Memory B cell (primary cell): ENCODE measurements at places on chromosomes 2 and 18.

- no peak for DNase-seq
- H3K4me3 ChIP-seq: no peak overlapping the region
- H3K4me1 ChIP-seq: no peaks in the 10 kb centered on the region
- H3K27me3 ChIP-seq: no peaks in the 10 kb centered on the region
Measured at GRCh38 chr2:140863713-140864112, 1267.1 kb downstream of the LRP1B start.

- H3K27ac ChIP-seq: no peak overlapping the region
- no peak for DNase-seq
- peaks cover 5% of the 10 kb centered on the region for H3K4me1 ChIP-seq
- H3K4me3 ChIP-seq: no peak overlapping the region
- H3K36me3 ChIP-seq: peaks cover 28% of the 10 kb centered on the region
- H3K27me3 ChIP-seq: no peaks in the 10 kb centered on the region
Measured at GRCh38 chr2:232236200-232236599, 142.4 kb upstream of the ALPP start.

DNA sequence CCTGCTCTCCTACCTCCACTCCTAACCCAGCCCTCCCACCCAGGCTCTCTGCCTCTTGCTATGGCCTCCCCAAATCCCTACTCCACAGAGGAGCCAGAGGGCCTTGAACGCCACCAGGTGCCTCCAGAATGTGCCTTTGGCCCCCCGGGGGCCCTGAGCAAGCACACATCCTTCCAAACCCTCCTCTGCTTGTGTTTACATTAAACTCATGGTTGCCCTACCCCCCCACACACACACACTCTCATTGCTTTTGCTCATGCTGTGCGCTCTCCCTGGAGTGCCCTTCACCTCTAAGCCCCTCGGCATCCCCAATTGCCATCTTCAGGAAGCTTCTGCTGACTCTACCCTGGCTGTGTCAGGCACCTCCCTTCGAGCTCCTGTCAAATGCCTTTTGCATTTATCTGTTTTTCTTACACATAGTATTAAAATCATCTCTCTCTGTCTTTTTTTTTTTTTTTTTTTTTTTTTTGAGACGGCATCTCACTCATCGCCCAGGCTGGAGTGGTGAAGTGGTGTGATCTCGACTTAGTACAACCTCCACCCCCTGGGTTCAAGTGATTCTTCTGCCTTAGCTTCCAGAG is 16.3 kb upstream of the TET3 start:
- no peak for DNase-seq
- H3K4me1 ChIP-seq: peaks cover 33% of the 10 kb centered on the region
- no peak overlapping the region for H3K4me3 ChIP-seq
- H3K36me3 ChIP-seq: no peaks in the 10 kb centered on the region
- no peaks in the 10 kb centered on the region for H3K27me3 ChIP-seq

DNA sequence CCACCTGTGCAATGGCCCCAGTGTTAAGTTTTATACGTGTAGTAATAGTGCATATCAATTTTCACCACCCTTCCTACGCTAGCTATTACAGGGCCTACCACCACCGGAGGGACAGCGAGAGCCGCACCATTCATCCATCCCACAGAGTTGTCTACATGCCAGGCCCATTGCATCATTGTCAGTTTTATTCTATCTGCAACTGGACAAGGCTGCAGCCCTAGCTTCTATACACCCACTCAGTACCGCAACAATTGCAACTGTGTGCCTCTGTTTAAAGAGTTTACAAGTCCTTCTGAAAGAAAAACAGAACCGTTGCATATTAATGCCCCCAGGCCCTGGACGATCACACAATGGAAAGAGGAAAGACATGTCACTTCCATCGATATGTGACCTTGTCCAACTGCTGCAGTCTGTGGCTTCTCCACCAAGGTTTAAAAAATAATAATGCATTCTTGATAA is 58.6 kb downstream of the ZEB2 start:
- H3K4me1 ChIP-seq: peaks cover 34% of the 10 kb centered on the region
- H3K36me3 ChIP-seq: peaks cover 9% of the 10 kb centered on the region
- H3K4me3 ChIP-seq: peak overlapping the region; percentile 15
- H3K27me3 ChIP-seq: no peaks in the 10 kb centered on the region
- no peak for DNase-seq
- H3K27ac ChIP-seq: peak overlapping the region; percentile 68

DNA sequence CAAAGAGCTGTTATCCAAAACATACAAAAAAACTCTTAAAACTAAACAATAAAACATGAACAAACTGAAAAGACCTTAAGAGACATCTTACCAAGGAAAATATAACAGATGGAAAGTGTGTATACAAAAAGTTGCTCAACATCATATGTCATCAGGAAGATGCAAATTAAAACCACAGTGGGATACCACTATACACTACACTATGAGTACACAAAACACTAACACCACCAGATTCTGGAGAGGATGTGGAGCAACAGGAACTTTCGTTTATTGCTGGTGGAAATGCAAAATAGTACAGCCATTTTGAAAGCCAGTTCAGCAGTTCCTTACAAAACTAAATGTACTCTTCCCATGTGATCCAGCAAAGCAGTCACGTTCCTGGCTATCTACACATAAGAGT is 221.4 kb downstream of the CMPK2 start:
- H3K4me3 ChIP-seq: no peak overlapping the region
- no peaks in the 10 kb centered on the region for H3K36me3 ChIP-seq
- no peaks in the 10 kb centered on the region for H3K4me1 ChIP-seq
- DNase-seq: no peak
- H3K27me3 ChIP-seq: peaks cover 1% of the 10 kb centered on the region
- H3K27ac ChIP-seq: no peak overlapping the region
